ENCODE measurements at places on chromosomes 3 and 15.

- no peak for DNase-seq
Observed at GRCh38 chr3:184277366-184277765, 1.5 kb downstream of the ECE2 start.

GRCh38 chr3:179146911-179147513 lies 1.1 kb upstream of the PIK3CA start:
- DNase-seq, result peak; percentile 50

- no peak for DNase-seq
Observed at GRCh38 chr15:62297933-62298332, 132.8 kb upstream of the C2CD4B start.

DNA sequence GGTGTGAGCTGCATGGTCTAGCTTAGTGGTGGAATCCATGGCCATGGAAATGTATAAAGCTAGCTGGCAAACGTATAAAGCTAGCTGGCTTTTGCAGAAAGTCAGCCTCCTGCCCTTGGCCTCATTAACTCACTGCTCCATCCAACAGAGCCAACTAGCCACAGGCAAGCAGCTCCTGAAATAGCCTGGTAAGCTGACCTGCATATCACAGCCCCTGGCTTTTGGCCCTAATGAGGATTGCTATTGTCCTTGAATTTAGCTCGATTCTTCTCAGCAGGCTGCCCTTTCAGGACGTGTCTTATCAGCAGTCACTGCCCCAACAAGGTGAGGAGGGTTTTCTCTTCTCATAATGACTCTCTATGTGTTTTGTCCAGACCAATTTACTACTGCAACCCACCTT lies 446.8 kb downstream of the WDR72 start:
- no peak for DNase-seq

- DNase-seq, result peak; percentile 42
Observed at GRCh38 chr3:157494581-157495281, 8.5 kb downstream of the VEPH1 start.

DNA sequence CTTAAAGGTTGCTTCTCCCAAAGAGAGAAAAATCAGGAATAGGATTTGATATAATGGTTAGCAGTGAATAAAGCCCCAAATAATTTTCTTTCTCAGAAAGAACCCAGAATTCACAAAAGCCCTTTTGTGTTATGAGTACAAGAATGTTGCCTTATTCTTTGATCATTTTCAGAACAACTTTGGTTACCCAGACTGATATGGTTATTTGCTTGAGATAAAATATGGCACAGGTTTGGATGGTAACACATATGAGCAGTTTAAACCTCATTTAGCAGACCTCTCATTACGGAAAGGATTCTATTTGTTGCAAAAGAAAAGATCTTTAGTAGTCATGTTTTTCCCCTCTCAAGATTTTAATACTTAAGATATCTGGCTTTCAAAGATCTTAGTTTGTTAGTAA lies 104.8 kb upstream of the MEX3B start:
- DNase-seq, result no peak

- DNase-seq, result no peak
Observed at GRCh38 chr3:18556503-18557135, 131.5 kb upstream of the SATB1 start.

DNA sequence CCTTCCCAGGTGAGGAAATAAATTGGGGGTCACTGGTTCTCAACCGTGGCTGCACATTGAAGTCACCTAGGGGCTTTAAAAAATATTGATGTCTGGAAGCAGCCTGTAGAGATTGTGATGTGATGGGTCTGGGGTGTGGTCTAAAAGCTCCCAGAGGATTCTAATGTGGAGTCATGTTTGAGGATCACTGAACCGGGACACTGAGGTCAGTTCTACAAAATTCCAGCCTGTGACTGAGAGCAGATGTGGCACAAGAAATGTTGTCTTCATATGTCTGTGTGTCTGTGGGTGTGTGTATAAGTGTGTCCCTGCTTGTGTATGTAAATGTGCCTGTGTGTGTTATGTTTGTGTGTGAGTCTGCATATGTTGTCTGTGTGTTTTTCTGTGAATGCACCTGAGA lies 79.9 kb downstream of the TLE3 start:
- no peak for DNase-seq

GRCh38 chr3:69671082-69671952 lies 67.9 kb upstream of the MITF start:
- no peak for DNase-seq

DNA sequence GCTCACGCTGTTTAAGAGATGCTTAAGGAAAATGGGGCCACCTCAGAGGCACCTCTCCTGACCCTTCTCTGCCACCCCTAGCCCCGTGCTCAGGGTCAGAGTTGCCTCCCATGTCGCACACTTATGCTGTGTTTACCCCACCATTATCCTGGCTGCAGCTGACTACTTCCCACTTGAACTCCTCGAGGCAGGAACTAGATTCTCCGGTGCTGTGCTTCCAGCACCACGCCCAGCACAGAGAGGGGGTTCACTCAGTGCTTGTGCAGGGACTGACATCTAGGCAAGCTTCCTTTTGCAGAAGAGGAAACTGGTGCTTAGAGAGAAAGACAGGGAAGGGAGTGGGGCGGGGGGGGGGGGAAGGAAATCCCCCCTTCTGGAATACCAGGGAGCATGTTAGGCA lies 340.1 kb downstream of the RORA start:
- no peak for DNase-seq

- DNase-seq, result peak; percentile 72
Observed at GRCh38 chr15:67456677-67457529, 64.0 kb upstream of the C15orf61 start.

DNA sequence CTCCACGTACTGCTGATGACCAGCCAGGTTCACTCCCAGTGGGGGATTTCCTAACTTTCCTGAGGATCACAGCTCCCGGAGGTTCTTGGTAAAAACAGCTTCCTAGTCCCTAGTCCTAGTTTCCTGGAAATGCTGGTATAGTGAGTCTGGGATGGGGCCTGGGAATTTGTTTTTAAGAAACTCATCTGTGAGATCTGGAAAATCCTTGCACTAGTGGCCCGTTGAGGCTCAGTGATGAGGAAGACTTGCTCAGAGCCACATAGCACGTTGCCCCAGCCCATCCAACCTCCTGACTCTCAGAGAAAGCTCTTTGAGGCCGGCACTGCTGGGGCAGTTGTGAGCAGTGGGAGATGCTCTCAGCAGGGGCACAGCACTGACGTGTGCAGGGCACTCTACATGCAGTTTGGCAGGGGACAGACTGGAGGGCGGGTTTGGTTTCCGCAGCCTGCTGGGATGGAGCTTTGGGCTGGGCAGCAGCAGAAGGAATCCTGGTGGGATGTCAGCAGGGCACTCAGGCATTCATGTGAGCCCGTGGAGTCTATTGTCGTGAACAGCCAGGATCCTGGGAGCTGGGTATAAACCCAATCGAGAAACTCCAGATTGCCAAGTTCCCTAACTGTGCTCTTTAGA lies 31.6 kb downstream of the SAXO2 start:
- DNase-seq, result no peak

GRCh38 chr3:159263750-159264553 lies 462.1 kb downstream of the MFSD1 start:
- DNase-seq, result no peak

GRCh38 chr3:183324083-183324482 lies 71.0 kb downstream of the B3GNT5 start:
- no peak for DNase-seq

GRCh38 chr3:27730774-27731659 lies 8.9 kb upstream of the EOMES start:
- no peak for DNase-seq

DNA sequence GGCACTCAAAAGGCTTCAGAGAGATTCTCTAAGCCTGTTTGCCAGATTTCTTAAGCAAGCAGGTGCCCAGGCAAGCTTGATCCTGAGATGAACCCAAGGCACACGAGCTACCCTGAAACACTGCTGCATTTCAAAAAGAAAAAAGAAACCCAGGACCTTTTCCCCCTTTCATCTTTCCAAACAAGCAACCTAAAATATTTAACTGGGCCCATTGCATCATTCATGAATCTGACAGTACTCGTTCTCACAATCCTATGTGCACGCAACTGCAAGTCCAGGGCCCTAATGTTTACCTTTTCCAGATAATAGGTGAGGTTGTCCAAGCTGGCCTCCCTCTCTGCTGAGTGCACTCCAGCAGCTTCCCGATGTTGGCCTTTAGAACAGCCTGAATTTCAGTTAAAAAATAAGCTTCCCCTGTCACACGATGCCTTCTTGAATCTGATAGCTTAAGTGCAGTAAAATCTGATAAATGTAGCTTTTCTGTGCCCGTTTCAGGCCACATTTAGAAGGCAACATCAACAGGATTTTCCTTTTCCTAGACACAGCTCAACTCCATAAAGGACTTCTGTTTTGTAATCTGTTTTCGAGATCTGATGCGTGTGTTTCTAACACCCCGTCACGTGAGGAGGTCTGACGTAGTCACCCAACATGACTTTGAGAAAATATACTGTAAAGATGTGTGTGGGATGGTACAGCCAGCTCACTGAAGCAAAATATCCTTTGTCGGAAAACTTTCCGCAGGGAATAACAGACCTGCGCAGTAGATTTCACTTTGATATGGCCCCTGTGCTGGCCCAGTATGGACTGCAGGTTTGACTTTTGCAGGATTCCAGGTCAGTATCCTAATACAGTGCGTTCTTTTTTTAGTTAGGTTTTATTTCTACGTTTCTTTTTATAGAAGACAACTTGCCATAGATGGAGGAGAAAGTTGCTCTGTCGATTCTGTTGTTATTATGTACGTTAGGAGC lies 55.1 kb upstream of the RASA2 start:
- DNase-seq, result no peak

DNA sequence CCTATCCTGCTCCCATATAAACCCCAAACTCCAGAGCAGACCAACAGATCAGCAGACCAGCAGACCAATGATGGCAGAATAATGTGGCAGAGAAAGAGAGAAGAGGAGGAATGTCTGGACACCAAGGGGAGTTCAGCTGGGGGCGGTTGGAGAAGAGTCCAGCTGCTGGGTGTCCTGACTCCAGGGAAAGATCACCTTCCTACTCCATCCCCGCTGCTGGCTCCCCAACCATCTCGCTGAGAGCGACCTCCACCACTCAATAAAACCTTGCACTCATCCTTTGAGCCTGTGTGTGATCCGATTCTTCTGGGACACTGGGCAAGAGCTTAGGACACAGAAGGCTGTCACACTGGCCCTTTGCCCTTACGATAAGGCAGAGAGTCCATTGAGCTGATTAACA lies 12.8 kb upstream of the PLAAT1 start:
- no peak for DNase-seq

GRCh38 chr3:173584093-173584837 lies 186.7 kb downstream of the NLGN1 start:
- DNase-seq, result no peak
